Thymus (tissue), 14 donors: ENCODE measurements at places on chromosomes 4 and X. TPM values are rescaled to one million over a fixed set of nuclear protein-coding genes. Genes with fewer than 3 reads are reported as not detected.

Gene DRP2
- 4.7 TPM for total RNA-seq

Gene ARHGAP24
- 10.0 TPM for total RNA-seq

Gene GLUD2
- 0.71 TPM for total RNA-seq

Gene CSAG1
- 0.24 TPM for total RNA-seq

Gene ZDHHC15
- 0.90 TPM for total RNA-seq

Gene GLOD5
- total RNA-seq: not detected

Gene FGFR3
- total RNA-seq: 3.8 TPM

Gene TMPRSS11E
- 0.71 TPM for total RNA-seq

Gene TMSB15C
- total RNA-seq: 3.4 TPM

Gene AADAT
- total RNA-seq: 1.7 TPM

Gene HAND2
- 1.4 TPM for total RNA-seq

Gene L1CAM
- total RNA-seq: 0.28 TPM

Gene COL4A5
- total RNA-seq: 7.4 TPM

DNA sequence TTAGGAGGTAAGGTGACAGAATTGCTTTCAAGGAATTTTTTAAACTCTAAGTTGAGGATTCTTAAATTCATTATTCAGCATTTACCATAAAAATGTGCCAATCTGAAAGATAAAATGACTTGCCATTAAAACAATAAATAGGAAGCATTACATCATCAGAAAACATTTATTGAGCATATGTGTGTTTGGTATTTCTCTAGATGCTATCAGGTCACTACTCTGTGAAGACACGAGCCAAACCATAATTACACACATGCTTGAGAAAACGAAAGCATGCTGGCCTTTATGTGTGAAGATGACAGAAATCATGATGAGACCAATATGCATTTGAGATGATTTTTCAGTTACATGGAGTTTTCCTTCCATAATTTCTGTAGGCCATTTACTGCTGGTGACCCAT, 12.3 kb upstream of the IL21 start:
- no peak for DNase-seq

DNA sequence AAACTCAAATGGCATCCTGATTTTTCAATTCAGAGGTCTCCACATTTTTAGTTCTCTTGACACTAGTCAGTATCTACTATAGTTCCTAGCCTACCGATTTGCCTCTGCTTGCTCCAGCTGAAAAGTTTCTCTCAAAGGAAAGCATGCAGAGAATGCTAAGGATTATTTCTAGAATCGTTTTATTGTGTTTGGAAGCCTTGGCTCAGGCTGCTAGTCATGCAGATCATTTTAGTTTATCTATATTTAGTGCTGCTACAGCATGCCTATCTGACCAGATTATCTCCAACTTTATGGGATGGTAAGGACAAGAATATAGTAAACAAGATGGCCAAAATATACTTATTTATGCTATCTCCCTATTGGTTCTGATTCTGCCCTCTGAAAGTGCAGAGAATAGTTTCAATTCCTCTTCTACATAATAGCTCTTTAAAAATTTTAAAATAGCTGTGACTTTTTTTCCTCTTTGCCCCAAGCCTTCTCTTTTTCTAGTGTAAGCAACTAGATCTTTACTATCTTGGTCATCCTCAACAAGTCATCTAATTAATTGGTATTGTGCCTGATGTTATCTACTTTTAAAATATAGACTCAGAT, 15.7 kb upstream of the DRP2 start:
- DNase-seq: no peak

GRCh38 chr4:152052451-152053057, 291.7 kb upstream of the GATB start:
- no peak for DNase-seq

- no peak for DNase-seq
Observed at GRCh38 chr4:177220376-177220775, 89.3 kb upstream of the NEIL3 start.

DNA sequence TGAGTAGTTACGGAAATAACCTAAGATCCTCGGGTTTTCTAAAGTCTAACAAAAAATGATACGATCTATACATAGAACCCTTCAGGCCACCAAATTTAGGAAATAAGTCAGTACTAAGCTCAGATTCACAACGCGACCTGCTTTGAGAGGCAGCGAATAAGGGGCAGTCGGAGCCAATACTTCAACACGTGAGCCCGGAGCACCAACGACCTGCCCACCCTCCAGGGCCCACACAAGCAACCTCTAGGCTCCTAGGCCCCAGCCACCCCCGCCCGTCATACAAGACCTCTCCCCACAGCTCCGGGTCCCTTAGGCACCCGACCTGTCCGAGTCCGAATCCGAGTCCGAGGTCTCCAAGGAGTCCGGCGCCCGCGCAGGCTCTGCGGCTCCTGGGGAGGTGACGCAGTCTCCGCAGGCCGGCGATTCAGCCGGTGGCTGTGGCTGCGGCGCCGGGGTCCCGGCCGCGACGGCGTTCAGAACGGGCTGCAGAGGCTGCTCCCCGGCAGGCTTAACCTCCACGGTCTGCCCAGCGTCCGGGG, 580 bp downstream of the NAF1 start:
- peak; percentile 27 for DNase-seq

GRCh38 chr4:17846266-17846665, 35.5 kb downstream of the NCAPG start:
- no peak for DNase-seq

GRCh38 chr4:105966051-105966450, 70.8 kb downstream of the NPNT start:
- DNase-seq: no peak

GRCh38 chrX:9466124-9466495, 1.3 kb downstream of the TBL1X start:
- DNase-seq: no peak

DNA sequence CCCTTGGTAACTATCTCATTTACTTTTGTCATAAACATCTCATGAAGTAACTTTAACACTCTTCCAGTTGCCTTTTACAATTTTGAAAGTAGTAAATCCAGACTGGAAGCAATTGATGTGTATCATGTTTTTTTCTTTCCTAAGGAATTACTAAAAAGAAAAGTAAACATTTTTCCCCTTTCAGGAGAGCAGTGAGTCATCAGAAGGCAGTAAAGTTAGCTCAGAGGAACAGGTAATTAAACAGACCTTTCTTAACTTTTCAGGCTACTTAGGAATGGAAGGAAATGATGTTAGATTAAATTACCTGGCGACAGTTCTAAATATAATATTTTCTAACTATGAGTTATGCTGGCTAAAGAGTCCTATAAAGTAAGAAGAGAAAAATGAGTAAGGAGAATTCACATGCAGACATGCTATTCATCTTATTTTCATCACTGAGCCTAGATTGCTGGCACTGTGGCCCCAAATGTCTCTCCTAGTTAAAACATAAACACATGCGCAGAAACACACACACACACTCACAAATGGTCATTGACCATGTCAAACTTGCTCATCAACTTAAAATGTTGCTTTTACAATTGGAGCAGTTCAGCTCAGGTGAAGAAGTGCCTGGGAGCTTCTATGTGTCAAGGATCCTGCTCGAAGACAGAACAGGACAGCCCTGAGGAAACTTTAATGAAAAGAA, 9.3 kb downstream of the DMP1 start:
- no peak for DNase-seq

- DNase-seq: no peak
Observed at GRCh38 chr4:176540814-176541213, 221.0 kb downstream of the SPCS3 start.

DNA sequence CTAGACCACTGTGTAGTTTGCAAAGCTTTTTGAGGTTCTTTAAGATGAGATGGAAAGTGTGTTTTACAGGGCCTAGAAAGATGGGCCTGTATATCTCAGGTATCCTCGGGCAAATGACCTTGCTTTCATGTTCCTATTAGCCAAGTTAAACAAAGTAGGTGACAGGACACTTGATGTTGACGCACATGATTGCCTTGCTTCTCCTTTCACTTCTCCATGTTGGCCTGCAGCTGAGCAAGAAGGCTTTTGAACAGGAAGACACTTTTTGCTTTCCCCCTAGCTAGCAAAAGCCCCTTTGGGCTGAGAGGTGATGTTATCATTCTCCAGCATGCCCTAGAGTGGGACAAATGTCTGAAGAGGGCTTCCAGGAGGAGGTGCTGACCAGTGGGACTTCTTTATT, 202.1 kb downstream of the GPC3 start:
- DNase-seq: no peak

DNA sequence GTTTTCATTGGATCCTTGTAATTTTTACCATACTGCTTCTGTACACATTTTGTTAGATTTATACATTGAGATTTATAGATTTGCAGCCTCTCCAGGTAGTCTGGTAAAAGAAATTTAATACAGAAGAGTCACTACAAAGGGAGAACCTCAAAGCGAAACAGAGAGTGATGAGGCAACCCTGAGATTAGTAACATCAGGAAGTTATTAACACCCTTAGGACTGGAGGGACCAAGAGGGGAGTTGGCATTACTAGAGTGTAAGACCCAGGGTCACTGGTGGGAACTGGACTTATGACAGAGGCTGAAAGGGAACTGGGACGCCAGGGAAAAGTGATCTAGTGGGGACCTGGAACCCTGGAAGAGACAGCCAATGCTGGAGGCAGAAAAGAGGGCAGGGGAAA, 20.6 kb upstream of the MAML3 start:
- DNase-seq: no peak

DNA sequence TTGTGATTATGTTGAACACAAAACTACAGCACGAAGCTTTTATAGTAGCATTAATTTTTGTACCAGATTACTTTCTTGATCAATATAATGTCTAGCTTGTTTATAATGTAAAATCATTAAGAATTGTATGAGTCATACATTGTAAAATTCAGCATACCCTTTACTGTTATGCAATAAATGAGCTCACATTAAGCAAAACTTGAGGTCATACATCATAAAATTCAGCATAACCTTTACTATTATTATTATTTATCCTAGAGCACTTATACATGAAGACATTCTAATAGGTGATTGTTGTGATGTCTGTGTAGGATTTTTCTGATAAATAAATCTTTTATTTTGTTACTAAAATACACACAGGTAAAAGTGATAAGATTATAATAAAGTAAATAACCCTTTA, 49.4 kb downstream of the DTHD1 start:
- no peak for DNase-seq

DNA sequence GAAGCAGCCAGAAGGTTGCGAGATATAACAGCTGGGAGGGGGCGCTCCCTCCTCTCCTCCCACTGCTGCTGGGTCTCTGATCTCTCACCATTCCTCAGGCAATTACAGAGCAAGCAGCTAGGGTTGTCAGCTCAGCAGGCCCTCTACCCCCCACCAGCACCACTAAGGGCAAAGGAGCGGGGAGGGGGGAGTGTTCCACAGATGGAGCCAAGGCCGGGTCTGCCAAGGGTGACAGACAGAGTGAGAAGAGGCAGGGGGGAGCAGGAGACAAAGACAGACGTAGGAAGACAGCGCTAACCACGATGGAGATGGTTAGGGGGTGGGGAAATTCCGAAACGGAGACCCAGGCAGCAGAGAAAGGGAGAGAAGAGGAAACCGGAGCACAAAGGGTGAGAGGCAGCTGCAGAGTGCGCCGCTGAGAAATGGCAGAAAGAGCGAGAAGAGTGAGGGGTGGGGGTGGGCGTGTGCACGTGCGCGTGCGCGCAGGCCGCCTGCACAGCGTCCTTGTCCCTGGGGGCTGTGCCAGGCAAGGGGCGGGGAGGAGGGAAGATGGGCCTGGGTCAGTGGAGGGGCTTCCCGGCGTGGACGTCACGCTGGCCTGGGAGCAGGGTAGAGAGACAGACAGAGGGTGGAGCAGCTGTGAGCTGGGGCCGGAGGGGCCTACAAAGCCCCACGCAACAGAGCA, 6.9 kb downstream of the L1CAM start:
- no peak for DNase-seq

- DNase-seq: no peak
Observed at GRCh38 chr4:173935622-173936405, 347.7 kb downstream of the FBXO8 start.

DNA sequence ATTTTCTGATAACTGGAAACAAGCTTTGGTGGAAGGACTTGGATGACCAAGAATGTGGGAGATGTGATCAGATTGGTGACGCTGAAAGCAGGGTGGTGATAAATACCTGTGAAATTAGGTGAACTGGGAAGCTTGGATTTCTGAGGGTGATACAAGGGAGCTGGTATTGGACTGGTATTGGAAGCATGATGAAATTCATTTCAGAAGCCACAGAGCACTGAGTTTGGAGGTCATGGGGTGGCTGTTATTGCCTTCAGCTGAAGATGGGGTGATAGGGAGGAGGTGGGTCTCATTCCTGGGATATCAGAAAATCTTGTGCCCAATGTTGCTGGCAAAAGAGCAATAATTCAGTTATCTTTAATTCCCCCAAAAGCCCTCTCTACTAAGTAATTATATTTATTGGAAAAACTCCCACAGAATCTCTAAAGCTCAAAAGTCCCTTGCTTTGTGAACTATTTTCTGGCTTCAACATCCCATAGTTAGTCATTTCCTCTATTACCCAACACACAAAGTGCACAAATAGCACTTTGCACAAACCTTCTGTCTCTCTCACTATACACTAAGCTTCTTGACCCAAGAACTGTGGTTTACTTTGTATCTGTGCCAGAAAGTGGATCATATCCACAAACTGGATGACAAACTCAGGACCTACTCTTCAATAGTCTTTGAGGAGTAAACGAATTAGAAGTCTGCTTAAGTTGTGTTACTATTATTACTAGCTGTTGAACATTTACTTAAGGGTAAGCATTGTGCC, 23.1 kb upstream of the CAMK2D start:
- no peak for DNase-seq

- DNase-seq: no peak
Observed at GRCh38 chrX:2502120-2502667, 1.4 kb upstream of the DHRSX start.

DNA sequence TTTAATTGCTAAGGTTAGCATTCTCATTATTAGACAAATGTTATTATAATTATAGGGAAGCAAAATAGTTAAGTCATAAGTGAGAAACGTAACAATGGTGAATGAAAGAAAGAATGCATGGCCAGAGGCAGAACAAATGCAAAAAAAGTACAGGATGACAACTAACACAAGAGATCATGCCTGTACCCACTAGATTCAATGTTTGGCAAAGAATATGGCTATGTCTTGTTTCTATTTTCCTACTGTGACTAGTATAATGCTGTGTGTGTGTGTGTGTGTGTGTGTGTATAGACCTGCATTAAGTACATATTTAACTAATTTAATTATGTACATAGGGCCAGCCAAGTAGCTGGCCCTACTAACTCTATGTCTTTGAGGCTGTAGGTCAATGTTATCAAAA, 12.9 kb upstream of the BMP2K start:
- no peak for DNase-seq

DNA sequence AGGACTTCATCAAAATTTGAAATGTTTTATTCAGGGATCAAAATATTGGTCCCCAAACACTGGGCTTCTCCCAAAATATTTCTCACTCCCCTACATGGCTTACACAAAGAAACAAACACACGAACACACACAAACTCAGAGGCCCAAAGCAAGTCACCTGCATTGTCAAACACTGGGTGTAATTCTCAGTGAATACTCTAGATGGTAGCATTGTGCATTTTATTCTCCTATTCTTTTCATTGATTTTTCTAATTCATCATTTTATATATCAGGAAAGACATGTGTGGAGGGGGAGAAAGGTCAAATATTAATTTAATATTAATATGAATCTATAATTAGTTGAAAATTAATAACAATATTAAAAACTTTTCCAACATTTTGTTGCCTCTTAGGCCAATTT, 72.3 kb upstream of the TNMD start:
- peak; percentile 2 for DNase-seq
